Mesangial cell (primary cell): ENCODE measurements at places on chromosomes 6 and 20. TPM values are rescaled to one million over a fixed set of nuclear protein-coding genes. Genes with fewer than 3 reads are reported as not detected.

RRAGD gene
- 2.8 and 4.7 TPM in 2 replicates for total RNA-seq

PRIM2 gene
- total RNA-seq = 7.1 and 24.3 TPM in 2 replicates

CD40 gene
- total RNA-seq = 18.3 and 37.3 TPM in 2 replicates

PDE7B gene
- 0.33 and 1.4 TPM in 2 replicates for total RNA-seq

LINC00237 gene
- total RNA-seq = not detected in 2 replicates

GNMT gene
- not detected in 2 replicates for total RNA-seq

TRIM15 gene
- not detected in 2 replicates for total RNA-seq

SEL1L2 gene
- total RNA-seq = not detected in 2 replicates

LY6G6D gene
- not detected in 2 replicates for total RNA-seq

RAB44 gene
- under 0.01 TPM in 1 of 2 replicates, not detected in the other for total RNA-seq

SLC17A1 gene
- total RNA-seq = 0.25 TPM in 1 of 2 replicates, not detected in the other

DEFB123 gene
- total RNA-seq = not detected in 2 replicates

CST5 gene
- 0.33 and 4.8 TPM in 2 replicates for total RNA-seq

PRPH2 gene
- total RNA-seq = 0.33 and 0.51 TPM in 2 replicates

OPRL1 gene
- 0.33 and 1.5 TPM in 2 replicates for total RNA-seq

SLC22A16 gene
- 2.3 TPM in 1 of 2 replicates, not detected in the other for total RNA-seq

TBC1D32 gene
- total RNA-seq = 1.8 and 2.4 TPM in 2 replicates
